ENCODE measurements at places on chromosomes 5 and 9. TPM values are rescaled to one million over a fixed set of nuclear protein-coding genes. Genes with fewer than 3 reads are reported as not detected.

- DNase-seq, result peak; percentile 53
Observed at GRCh38 chr5:90783460-90784333, 225.1 kb downstream of the ADGRV1 start.

- DNase-seq, result no peak
Observed at GRCh38 chr5:24491490-24491889, 153.3 kb downstream of the CDH10 start.

DNA sequence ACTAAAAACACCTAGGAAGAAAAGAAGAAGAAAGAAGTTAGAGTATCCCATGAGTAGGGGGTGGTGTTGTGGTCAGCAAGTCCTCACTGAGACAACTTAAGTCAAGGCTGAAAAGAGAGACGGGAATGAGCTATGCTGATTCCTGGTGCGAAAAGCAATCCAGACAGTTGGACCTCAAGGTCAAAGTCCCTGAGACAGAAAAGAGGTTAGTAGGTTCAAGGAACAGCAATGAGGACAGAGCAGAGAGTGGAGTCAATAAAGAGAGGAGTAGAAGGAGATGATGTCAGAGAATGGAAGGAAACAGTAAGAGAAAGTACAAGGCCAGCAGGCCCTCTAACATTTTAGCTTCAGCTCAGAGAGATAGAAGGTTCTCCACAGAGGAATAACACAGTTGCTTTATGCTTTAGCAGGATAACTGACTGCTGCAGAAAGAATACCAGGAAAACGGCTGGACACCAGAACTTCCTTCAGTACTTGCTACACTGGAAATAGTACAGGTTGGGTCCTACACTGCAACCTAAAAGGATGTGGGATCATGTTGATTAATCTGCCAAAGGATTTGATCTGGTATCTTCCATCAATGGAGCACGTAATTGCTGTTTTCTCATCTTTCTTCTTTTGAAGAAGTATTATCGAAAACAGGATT, 43.6 kb downstream of the GNAQ start:
- DNase-seq, result no peak

- no peak for DNase-seq
Observed at GRCh38 chr5:60698336-60698735, 1.6 kb downstream of the DEPDC1B start.

DNA sequence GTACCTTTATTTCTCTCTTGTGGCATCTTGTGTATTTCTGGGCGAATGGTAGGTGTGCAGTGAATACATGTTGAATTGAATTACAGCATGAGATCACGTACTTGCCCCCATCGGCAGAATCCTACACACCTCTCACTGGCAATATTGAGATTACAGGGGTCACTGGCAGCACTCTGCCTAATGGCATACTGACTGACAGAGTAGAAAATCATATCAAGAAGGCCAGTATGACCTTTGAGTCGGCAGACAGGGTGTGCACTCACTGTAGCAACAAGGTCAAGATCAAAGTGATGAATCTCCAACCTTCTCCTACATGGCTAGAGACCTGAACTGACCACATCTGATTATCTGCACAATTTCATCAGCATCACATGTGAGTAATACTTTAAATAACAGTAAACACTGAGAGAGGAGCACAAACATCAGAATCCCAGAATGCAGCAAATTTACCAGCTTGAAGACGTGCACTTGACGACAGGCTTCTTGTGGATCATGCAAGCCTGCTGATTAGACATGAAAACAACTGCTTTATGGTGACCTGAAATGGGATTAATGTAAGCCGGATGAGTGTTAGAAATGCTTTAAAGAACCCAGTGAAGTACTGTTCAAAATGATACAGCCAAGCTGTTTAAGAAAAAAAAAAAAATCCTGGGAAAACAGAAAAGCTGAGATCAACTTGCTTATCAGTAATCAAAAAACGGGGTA, 267.1 kb upstream of the EFNA5 start:
- DNase-seq, result no peak

DNA sequence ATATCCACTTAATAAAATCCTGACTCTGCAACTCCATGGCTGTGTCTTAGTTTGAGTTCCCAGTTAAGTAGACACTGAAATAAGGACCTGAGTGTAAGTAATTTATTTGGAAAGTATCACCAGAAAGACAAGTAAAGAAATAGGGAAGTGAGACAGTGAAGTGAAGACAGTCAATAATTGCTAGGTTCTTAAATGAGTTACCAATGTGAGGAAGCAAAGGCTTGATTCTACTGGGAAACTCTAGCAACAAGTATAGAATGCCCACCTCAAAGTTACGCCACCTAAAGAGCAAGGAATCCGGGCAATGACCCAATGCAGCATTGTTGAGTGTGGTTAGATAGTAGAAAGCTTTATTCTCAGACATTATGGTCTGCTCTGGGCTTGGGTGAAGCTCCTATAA, 383.9 kb downstream of the TLR4 start:
- DNase-seq, result no peak

DNA sequence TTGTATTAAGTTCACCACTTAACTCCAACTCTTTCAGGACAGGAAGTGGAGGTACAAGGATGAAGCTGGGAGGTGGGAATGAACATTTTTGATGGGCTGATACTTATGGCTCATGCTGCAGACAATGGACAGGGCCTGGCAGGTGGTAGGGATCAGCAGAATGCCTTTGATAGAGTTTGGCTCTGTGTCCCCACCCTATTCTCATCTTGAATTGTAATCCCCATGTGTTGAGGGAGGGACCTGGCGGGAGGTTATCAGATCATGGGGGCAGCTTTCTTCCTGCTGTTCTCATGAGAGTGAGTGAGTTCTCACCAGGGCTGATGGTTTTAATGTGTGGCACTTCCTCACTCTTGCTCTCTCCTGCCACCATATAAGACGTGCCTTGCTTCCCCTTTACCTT, 87.3 kb upstream of the PRLR start:
- DNase-seq, result no peak

DNA sequence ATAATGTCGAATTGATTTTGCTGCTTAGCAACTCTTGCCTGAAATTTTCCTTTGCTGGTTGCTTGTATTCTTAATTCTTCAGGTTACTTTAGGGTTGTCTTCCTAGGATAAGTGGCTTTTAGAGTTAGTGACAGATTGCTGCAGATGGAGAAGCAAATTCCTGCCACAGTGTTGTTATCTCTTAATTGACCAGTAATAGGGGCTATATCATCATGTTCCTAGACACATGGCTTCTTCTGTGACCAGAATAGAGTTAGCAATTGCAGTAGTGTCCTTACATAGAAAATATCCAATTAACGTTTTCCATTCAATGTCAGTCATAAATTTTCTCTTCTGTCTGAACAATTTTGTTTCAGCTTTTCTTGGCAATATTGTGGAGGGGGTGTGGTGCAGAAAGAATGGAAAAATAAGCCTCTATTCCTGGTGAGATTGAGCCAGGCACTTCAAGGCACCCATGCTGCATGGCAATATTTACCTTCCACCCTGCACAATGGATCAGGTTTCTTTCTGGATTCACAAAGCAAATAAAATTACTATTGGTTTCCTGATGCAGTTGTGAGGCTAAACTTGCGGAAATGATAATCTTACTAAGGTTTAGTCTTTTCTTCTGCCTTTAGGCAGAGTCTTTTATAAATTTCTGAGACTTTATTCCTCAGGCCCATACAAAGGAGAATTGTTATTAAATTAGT, 1481.5 kb downstream of the EFNA5 start:
- DNase-seq, result no peak

Gene PALM2AKAP2
- 11.3 TPM for polyA plus RNA-seq

Gene BTNL8
- polyA plus RNA-seq, result 1.1 TPM

Data from renal pelvis (tissue), 12 donors.